ENCODE measurements at places on chromosomes 7 and 10.

- peak; percentile 97 for DNase-seq
Observed at GRCh38 chr7:92528188-92528957, at the start of the genes PEX1 and RBM48. PEX1 (minus strand) TSS chr7:92528520; CDS start chr7:92528435, 85 bp downstream. RBM48 (plus strand) TSS chr7:92528795; CDS start chr7:92528814, 19 bp downstream.

GRCh38 chr7:33837356-33837851 is 67.9 kb upstream of the BMPER start:
- DNase-seq, result no peak

DNA sequence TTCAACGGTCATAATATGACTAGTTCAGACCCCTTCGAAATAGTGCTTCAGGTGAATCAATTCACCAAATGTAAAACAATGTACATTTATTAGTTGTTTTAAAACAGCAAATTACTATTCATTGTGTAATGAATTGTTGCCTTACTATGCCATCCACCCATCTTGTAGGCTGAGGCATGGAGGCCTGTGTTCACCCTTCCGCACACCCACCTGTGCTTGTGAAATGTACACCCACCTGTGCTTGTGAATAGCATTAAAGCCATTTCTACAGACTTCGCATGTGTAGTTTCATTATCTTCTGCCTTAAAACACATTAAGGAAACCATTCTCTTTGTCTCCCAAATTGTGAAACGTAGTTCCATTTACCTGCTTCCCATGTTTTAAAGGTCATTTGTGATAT is 16.8 kb downstream of the CLRN3 start:
- DNase-seq, result no peak

GRCh38 chr7:128963327-128963757 is 25.6 kb downstream of the IRF5 start:
- no peak for DNase-seq

- no peak for DNase-seq
Observed at GRCh38 chr7:122881324-122881723, 4.9 kb downstream of the CADPS2 start.

GRCh38 chr7:26667514-26668133 is 196.8 kb downstream of the SKAP2 start:
- peak; percentile 63 for DNase-seq

GRCh38 chr7:142908921-142909890 is 23.7 kb upstream of the TRPV6 start:
- no peak for DNase-seq

GRCh38 chr7:92645114-92646061 is 55.2 kb upstream of the FAM133B start:
- DNase-seq, result no peak

DNA sequence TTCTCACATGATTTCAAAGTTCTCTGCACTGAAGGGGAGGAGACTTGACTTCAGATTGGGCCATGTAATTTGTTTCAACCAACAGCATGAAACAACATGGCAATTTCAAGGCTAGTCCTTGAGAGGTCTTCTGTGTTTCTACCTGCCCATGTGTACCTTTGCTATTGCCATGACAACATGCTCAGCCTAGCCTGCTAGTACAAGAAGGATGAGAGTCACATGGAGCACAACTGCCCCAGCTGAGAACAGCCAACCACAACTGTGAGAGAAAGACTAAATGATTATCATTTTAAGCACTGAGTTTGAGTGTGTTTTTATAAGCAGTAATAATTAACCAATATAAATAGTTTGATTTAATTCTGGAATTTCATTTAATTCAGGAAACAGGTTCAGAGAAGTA is 41.9 kb downstream of the ANKMY2 start:
- no peak for DNase-seq

GRCh38 chr10:62647375-62648092 is 157.0 kb upstream of the ADO start:
- no peak for DNase-seq

- no peak for DNase-seq
Observed at GRCh38 chr10:125226005-125226404, 65.6 kb upstream of the CTBP2 start.

- DNase-seq, result peak; percentile 45
Observed at GRCh38 chr10:133373174-133374090, at the start of gene ECHS1. ECHS1 (minus strand) TSS chr10:133373354; CDS start chr10:133373333, 21 bp downstream.

Data from GM04503 (cell line).